Vagina (tissue), 2 donors: ENCODE measurements at places on chromosomes 11 and 22. TPM values are rescaled to one million over a fixed set of nuclear protein-coding genes. Genes with fewer than 3 reads are reported as not detected.

GRCh38 chr11:110100476-110101240 is 7.5 kb downstream of the ZC3H12C start:
- no peak for DNase-seq

GRCh38 chr22:37561212-37562048 is 1.1 kb downstream of the CDC42EP1 start:
- no peak for DNase-seq

GRCh38 chr11:113262594-113262993 is 51.8 kb upstream of the TTC12 start:
- no peak for DNase-seq

GRCh38 chr22:38110863-38111852 is 674 bp upstream of the BAIAP2L2 start:
- DNase-seq = no peak

DNA sequence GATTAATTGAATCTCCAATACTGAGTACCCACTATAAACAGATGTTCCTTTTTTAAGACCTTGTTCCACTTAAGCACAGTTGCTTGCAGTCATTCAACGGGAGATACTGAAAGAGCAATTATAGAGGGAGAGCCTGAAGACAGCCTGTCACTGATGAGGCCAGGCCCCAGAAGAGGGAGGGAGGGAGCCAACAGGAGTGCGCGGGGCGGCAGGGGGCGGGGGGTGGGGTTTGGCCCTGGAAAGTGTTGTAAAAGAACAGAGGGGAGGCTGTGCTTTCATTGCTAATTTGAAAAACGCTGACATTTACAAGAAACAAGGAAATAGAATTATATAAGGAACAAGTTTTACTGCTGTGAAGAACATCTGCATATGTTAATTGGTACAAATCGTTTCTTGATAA is 53.1 kb downstream of the MAP6 start:
- DNase-seq = no peak

DNA sequence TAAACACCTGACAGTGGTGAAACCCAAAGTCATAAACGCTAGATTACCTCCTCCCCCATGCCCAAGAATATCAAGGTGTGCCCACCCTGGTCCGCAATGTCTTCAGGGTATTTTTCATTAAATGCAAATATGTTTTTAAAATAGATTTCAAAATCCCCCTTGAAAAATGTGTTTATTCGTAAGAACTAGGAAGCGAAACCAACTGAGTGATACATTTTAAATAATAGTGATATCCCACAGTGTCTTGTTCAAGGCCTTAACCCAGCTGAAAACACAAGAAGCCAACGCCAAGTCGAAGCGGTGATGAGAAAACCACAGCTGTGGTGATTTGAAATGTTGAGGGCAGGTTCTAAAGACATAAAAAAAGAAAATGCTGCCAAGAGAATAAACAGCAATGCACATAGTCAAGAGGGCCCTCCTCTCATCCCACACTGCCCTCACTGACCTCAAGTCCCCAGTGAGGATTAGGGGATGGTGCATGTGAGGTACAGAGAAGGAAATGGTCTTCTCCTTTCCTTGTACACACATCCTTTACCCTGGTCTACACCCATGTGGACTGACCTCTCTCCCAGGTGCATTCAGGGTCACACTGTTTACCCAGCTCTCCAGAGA is 25.5 kb downstream of the KCNJ1 start:
- DNase-seq = no peak

- no peak for DNase-seq
These were observed 39.2 kb downstream of the ARFGAP2 start for GRCh38 chr11:47137476-47137875.

GRCh38 chr11:9609841-9610240 is 36.4 kb downstream of the WEE1 start:
- DNase-seq = no peak

DNA sequence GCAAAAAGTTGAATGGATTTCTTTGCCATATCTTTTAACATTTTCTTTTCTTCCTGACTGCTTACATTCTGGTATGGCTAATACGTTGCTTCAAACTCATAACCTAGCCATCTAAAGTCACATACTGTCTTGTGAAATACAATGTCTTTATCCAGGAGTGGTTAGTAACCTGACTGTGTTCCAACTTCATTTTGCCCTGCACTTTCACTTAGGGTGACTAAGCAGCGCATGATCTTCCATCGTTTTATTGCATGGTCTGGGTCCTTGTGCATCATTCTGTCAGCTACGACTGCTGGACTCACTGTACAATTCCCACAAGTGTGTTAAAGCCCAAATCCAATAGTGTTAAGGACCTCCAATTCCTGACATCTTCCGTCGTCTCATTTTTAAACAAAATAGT is 403.2 kb downstream of the NTM start:
- DNase-seq = no peak

DNA sequence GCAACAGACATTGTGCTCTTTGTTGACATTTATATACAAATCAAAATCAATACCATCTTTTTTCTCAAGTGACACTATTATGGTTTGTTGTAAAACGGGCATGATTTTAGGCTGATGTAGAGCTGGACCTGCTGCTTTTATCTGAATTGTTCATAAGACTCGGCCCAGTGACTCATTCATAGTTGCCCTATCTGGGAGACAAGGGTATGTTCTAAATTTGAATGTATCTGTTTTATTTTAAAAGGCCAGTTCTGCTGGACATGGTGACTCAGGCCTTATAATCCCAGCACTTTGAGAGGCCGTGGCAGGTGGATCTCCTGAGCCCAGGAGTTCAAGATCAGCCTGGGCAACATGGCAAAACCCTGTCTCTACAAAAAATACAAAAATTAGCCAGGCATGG is 39.3 kb downstream of the CEP295 start:
- DNase-seq = no peak

DNA sequence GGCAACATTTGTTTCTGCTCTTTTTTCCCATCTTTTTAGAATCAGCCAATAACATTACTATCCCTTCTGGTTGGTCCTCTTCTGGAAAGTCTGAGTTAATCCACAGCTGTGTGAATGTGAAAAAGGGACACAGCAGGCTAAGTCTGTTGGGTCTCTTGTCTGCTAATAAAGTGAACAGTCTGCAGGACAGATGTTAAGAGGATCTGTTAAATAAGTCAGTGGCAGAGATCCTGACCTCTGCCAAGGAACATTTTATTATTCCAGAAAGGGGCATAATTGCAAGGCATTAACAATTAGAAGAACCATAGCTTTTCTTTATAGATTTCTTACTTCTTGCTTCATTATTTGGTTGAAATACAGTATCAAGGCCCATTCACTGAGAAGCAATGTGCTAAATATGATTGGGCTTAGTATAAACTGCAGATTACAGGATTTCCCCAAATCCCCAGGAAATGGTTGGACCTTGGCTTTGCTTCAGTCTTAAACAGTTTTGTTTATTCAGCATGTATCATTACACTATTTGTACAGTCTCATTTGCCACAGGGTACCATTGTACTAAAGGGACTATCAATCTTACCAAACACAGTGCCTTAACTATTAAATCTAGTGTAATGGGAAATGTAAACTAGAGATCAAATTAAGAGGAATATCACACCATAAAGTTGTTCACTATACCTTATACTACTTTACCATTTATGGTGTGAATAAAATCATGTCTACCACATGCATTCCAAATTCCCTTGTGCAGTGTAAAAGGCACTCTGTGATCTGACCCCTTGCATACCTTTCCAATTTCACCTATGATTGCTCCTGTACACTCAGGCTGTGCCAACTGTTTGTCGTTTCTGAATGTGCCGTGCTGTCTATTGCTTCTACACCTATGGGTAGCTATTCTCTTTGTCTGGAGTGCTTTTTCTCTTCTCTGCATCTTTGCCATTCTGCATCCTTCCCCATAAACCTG is 274.0 kb downstream of the SOX6 start:
- DNase-seq = no peak

The LRRC56 gene
- total RNA-seq = 0.49 TPM

The NRXN2 gene
- total RNA-seq = 16.9 TPM

The CSNK2A3 gene
- 1.2 TPM for total RNA-seq

The H19 gene
- total RNA-seq = 252 TPM

The SNX32 gene
- total RNA-seq = 1.5 TPM

The MIAT gene
- total RNA-seq = 2.7 TPM

The MS4A7 gene
- 23.3 TPM for total RNA-seq
